Activated T-cell treated with anti-CD3 and anti-CD28 coated beads for 1 hour (primary cell): ENCODE measurements at places on chromosomes 2 and 18.

DNA sequence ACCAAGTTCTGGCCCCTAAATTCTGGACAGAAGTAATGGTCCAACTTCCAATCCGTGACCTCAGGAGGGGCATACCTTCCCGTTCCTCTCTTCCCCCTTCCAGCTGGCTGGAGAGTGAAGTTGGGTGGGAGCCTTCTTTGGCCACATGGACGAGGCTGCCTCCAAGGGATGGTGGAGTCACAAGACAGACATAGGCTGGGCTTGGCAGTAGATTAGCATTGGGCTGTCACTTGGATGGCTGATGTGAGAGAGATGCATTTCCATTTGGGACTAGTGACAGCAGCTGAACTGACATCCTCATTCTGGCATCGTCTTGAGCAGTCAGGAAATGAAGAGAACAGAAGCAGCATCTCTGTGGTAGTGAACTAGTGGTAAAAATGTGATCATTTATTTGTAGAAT is 12.6 kb downstream of the NT5DC4 start:
- no peak for DNase-seq

- DNase-seq, result no peak
Observed at GRCh38 chr2:233926806-233927205, 9.6 kb downstream of the TRPM8 start.

DNA sequence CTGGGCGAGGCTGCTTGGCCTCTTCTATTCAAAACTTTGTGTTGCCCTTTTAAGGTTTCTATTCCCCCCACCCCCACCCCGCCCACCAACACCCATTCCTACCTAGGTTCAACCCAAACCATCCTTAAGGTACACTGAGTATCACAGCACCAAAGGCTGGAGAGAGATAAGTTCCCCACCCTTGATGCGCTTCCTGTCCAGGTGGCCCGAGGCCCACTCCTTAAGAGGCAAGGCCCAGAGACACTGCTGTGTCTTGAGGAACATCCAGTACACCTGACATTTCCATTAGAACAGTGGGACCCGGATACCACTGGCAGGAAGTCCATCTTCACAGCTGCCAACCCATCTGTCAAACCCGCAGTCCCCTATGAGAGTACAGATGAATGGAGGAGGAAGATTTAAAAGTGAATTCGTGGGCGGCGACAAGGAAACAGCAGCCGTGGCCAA is 277 bp upstream of the INPP1 start:
- no peak for DNase-seq

- no peak for DNase-seq
Observed at GRCh38 chr2:20229322-20230113, 4.6 kb upstream of the SDC1 start.

- no peak for DNase-seq
Observed at GRCh38 chr2:28750316-28751251, 1.0 kb upstream of the PPP1CB start.

GRCh38 chr2:85698880-85699254 is 4.7 kb downstream of the GNLY start:
- DNase-seq, result no peak

- DNase-seq, result no peak
Observed at GRCh38 chr2:42829671-42830440, 37.5 kb upstream of the HAAO start.

- no peak for DNase-seq
Observed at GRCh38 chr2:216588861-216589710, 44.1 kb upstream of the IGFBP2 start.

DNA sequence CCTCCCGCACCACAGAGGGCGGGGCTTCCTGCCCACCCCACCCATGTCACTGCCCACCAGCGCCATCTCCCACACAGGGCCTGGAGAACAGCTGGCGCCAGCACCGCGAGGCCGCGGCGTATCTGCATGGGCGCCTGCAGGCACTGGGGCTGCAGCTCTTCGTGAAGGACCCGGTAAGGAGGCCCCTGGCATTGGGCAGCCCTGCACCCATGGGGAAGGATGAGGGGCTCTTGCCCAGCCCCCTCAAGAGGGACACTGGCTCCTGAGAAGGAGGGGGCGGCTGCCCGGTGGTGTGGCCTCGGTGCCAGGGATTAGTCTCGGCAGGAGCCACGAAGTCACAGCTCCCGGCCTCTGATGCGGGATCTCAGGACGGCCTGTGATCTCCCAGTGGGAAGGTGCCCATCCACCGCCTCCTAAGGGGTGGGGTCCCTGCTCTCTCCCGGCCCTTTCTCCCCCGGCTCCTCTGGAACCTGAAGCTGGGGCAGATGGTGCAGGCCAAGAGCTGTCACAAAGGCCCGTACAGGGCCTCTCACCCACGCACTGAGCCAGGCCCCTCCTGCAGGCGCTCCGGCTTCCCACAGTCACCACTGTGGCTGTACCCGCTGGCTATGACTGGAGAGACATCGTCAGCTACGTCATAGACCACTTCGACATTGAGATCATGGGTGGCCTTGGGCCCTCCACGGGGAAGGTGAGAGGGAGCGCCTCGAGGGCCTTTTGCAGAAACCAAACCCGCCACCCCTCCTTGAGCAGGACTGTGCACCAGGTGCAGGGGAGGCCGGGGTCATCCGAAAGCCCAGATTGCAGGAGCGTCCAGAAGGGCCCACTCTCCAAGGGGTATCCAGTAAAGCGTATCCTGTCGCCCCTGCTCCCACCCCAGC is 9.1 kb downstream of the AGXT start:
- DNase-seq, result no peak

DNA sequence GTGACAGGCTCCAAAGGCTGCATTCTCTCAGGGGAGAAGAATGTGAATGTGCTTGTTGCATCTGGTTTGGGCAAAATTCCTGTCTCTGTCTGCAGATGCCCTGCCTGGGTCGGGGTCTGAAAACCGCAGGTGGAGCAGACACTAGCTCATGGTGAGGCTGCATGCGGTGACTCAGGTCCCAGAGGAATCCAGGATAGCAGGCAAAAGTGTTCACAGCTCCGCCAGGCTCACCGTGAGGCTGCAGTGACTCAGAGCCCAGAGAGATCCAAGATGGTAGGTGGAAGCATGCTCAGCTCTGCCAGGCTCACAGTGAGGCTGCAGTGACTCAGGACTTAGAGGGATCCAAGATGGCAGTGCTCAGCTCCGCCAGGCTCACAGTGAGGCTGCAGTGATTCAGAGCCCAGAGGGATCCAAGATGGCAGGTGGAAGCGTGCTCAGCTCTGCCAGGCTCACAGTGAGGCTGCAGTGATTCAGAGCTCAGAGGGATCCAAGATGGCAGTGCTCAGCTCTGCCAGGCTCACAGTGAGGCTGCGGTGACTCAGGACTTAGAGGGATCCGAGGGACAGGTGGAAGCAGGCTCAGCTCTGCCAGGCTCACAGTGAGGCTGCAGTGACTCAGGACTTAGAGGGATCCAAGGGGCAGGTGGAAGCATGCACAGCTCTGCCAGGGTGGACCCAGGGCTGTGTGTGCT is 200.5 kb downstream of the ACKR3 start:
- no peak for DNase-seq

DNA sequence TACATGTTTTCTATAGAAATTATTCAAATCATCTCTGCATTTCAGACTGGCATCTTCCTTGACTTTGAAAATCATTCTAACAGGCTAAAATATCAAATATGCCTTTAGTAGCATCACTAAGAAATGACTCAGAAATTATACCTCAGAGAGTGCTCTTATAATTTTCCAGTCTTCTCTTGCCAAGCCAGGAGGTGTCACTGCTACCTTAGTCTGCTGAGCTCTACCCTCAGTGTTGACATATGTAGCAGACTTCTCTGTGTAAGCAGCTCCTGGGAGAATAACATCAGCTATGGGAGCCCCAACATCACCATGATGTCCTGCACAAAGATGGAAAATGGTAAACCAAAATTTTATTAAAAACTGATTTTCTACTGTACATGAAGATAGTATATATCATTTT is 31.6 kb downstream of the NDUFS1 start:
- DNase-seq, result no peak

GRCh38 chr2:98457045-98457696 is 12.5 kb downstream of the INPP4A start:
- no peak for DNase-seq

GRCh38 chr2:101704816-101705578 is 7.5 kb downstream of the MAP4K4 start:
- no peak for DNase-seq

- DNase-seq, result no peak
Observed at GRCh38 chr18:79974025-79974654, 9.7 kb downstream of the HSBP1L1 start.
